ENCODE measurements at places on chromosomes 5 and 9.

GRCh38 chr5:151051066-151051930 is 29.5 kb downstream of the TNIP1 start:
- DNase-seq, result peak; percentile 79

DNA sequence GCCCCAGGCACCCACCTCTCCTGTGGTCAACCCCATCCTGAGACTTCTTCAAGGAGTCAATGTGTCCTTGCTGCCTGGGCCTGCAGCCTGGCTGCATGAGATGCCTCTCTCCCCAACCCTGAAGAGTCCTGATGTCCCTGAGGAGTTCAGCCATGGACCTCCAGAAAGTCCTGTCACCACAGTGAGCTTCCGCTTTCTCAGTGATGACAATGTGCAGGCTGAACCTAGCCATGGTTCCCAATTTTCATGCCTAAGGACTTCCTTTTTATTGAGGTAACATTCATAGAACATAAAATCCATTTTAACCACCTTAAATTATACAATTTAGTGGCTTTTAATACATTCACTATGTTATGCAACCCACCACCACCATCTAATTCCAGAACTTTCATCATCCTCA is 29.1 kb downstream of the DAP start:
- no peak for DNase-seq

GRCh38 chr9:68427216-68427977 is 71.0 kb downstream of the PGM5 start:
- no peak for DNase-seq

- peak; percentile 13 for DNase-seq
Measured at GRCh38 chr5:16937503-16938161, 1.5 kb upstream of the MYO10 start.

DNA sequence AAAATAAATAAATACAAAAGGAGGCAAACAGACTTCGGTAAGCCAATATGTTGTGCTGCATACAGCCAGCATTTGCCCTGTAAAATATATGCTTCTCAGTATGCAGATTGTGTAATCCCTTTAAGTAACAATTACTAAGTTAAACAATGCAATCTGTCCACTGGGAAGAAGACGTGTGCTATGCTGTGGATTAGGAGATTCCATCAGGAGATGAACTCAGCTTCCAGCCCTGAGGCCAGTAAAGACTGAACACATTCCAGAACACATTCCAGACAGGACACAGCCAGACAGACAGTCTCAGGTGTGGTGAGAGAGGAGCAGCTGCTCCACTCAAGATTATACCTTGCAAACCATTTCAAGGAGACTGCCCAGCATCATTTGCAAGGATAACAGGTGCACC is 97.8 kb downstream of the MPDZ start:
- DNase-seq, result no peak

GRCh38 chr5:58871648-58872242 is 288.9 kb downstream of the RAB3C start:
- DNase-seq, result peak; percentile 28

GRCh38 chr9:91676046-91676445 is 252.4 kb upstream of the NFIL3 start:
- DNase-seq, result no peak

DNA sequence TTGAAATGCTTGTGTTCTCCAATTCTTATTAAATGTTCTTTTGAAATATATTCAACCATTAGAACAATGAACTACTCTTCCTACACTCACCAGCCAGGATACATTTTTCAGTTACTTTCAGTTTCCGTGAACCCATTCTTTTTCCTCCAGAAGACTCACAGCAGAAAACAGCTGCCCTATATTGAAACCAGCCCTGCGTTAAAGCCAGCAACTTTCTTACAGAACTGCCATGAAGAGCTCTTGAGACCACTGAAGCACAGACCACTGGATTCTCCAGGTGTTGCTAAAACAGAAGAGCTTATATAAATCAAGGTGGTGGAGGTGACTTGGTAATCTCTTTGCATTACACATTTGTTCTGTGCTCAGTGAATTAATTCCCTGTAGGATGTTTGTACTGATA is 365.9 kb upstream of the C9orf72 start:
- DNase-seq, result no peak

GRCh38 chr5:60503771-60504170 is 196.2 kb downstream of the DEPDC1B start:
- DNase-seq, result no peak
